ENCODE measurements at places on chromosomes 1 and 21.
A peak's percentile ranks its signal among the peaks of the same experiment; 100 is the strongest.

- DNase-seq: no peak
Observed at GRCh38 chr21:19864476-19864875, 1133.7 kb upstream of the NCAM2 start.

DNA sequence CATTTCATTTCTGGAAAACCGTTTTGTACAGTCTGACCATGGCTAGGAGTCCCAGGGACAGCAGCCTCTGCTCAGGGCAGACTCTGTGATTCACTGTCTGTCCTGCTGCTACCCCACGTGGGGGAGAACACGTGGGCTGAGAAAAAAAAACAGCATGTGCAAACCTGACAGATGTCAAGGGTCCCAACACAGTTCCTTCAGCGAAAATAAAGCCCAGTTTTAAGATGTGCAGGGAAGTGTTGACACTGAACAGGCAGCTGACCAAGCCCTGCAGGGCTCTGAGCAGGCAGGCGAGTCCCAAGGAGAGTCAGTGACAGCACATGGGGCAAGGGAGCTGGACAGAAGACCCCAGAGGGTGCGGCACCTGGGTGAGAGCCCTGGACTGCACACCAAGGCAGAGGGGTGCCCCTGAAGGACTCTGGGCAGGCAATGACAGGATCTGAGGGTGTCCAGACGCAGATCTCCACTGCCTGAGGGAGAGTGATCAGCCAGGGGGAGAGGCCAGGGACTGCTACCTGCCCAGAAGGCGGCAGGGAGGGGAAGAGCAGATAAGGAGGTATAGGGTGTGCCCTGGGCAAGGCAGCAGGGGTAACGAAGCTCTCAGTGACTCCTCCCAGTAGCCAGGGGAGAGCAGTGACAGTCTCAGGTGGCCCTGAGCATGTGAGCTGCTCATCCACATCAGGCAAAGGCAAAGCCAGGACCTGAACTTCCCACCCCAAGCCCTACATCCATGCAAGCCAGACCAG is 5.1 kb upstream of the SPATC1L start:
- no peak for DNase-seq

DNA sequence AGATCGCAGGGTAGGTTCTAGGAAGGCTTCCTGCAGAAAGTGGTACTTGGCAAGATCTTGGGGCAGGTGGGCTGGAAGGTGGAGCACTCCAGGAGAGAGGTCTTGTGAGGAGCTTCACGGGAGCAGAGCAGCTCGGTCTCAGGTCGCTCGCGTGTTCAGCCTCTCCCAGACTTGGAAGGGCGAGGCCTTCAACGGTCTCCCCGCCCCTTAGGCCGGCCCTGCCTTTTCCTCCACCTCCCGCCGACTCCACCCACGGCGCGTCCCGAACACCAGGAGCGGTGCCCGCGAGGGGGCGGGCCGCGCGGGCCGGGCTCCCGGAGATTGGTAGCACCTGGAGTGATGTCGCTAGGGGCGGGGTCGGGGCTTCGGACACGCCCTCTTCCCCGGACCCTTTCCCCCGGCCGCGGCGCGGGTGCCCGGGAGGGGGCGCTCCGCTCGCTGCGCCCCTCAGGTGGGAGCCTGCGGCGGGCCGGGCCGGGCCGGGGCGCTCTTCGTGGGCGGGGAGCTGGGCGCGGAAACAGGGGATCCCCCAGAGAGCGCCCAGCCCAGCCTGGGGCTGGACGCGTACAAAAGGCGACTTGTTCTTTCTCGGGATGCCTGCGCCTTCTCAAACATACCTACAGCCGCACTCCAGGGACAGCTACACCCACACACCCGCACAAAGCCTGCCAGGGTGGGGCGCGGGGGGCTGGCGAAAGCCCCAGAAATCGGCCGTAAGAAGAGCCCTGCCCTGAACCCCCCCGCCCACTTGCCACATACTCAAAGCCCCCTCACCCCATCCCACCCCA is 35.5 kb downstream of the AHDC1 start:
- peak; percentile 95 for DNase-seq

DNA sequence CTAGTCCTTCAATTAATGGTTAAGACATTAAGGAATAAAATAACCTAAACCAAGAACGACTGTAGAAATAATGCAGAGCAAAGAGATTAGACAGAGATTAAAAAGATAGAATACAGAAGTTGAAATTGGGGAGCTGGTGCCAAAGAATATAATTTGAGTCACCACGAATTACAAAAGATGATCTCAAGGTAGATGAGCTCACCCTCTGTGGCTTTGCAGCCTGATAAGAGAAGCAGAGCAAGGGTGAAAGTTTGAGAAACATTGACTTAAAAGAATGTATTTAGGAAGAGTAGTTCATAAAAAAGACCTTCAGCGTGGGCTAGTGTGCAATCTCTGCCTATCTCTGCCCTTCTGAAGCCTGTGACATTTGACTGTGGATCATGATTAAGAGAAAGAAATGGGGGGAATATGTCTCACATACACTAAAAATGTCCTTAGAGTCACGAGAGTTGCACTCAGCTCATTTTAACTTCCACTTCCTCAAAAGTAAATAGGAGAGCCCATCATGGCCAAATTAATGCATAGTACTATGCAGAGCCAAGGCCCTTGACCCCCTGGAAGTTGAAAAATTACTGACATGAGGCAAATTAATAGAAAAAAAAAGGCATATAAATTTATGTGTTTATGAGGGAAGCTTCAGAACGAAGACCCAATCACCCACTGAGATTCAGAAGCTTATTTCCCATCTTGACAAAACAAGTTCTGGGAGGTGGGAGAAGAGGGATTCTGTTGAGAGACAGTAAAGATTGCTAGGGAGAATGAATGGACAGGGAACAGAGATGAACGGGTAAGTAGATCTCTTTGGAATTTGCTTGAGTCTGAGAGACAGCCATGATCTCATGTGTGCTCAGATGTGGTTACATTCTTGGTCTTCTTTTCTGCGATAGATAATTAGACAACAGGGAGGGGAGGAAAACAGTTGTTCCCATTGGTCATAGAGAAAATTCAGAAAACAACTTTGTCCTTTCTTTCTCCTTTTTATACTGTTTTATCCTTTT is 395.4 kb upstream of the LRRC7 start:
- no peak for DNase-seq

- DNase-seq: no peak
Observed at GRCh38 chr1:84253891-84254290, 47.6 kb upstream of the SAMD13 start.

- no peak for DNase-seq
Observed at GRCh38 chr1:2128189-2128901, 66.2 kb downstream of the FAAP20 start.

DNA sequence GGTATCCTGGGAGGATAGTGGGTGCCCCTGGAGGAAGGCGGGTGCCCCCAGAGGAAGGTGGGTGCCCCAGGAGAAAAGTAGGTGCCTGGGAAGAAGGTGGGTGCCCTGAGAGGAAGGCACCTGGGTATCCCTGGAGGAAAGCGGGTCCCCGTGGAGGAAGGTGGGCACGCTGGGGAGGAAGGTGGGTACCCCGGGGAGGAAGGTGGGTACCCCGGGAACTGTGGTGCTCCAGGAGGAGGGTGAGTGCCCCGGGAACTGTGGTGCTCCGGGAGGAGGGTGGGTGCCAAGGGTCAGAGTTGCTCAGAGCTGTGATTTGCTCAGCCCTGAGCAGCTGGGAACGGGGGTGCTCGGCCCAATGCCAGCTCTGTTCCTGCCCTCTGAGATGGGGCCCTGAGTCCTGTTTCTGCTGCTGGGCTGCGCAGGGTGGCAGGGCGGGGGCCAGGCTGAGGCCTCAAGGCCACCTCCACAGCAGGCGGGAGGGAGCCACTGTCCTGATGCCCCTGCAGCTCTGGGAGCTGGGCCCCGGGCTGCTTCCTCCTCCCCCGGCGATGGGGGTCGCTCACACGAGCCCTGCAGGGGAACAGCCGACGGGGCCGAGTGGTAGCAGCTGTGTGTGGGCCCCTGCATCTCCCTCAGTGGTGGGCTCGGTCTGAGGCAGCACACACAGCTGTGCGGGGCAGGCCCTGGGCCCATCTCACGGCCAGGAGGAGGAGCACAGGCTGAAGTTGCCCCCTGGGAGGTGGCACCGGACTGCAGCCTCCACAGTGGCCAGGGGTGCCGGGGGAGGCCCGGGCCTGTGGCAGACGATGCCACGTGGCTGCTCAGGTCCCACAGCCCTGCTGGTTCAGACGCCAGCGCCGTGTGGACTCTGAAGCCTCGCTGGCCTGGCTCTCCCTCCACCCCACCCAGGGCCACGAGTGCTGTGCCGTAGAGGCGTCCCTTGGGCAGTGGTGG is 57.4 kb downstream of the SLX9 start:
- no peak for DNase-seq

DNA sequence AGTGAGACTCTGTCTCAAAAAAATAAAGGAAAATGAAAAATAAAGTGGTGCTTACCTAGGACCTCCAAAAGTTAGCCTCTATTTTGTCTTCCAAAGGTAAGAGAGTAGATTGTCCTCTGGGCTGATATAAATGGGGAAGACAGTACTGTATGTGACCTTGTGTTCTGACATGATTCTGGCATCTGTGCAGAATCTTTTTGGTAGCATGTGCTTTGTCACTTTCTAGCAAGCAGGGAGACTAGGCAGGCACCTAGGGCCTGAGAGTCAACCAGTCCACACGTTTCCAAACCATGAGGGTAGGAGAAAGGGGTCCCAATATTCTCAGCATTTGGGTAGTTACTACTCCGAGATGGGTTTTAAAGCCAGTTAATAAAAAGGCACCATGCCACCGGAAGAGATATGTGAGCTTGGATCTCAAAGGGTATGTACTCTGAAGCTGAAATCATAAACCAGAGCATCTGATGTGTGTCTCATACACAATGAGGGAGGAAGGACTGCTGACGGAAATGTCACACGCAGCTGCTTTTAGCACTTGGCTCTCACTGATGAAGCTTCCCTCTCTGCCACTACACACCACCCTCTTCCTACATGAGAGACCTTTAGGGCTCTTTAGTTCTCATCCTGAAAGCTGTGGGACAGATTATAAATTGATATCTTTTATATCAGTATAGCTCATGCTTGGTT is 27.0 kb upstream of the SLC16A1 start:
- DNase-seq: no peak

DNA sequence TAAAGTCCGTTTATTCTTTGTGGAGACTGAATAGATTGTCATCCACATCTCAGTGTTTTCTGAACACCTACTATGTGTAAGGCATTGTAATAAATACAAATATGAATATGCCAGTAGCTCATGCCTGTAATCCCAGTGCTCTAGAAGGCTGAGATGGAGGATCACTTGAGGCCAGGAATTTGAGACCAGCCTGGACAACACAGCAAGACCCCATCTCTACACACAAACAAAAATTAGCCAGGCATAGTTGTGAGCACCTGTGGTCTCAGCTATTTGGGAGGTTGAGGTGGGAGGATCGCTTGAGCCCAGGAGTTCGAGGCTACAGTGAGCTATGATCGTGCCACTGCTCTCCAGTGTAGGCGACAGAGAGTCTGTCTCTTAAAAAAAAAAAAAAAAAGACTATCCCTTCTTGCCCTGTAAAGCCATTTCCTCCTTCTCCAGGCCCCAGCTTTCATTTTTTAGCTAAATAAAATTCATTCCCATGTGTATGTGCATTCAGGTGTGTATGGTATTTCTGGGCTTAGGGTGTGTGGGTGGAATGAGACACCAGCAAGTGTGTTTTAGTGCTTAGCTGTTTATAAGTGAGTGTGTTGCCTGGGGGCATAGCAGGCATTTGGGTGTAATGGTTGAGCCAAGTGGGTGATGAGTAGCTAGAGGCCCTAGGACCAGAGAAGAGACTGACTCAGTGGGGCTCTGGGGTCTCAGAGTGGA is 7.8 kb downstream of the CELSR2 start:
- no peak for DNase-seq

- DNase-seq: no peak
Observed at GRCh38 chr1:164740000-164740526, 181.1 kb downstream of the PBX1 start.

DNA sequence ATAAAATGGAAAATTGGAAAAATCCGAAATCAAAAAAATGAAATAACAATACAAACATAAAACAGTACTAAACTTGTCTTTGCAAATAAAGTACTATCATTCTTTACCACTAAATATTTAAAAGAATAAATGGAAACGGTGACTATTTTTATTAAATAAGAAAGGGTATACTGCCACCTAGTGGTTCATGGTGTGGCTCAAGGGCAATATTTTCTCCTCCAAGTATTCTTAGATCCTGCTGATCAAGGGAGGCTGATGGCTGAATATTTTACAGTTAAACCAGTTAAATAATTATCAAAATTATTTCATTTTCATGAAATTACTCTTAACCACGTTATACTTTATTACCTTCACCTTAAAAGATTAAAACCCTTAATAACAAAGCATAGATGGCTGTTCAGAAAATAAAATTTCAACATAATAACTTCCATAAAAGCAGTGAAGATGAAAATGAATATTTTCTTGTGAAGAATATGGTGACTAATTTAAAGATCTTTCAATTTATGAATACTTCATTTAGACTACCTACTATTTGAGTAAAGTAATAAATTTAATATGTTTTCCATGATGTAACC is 1793.9 kb downstream of the NCAM2 start:
- no peak for DNase-seq

DNA sequence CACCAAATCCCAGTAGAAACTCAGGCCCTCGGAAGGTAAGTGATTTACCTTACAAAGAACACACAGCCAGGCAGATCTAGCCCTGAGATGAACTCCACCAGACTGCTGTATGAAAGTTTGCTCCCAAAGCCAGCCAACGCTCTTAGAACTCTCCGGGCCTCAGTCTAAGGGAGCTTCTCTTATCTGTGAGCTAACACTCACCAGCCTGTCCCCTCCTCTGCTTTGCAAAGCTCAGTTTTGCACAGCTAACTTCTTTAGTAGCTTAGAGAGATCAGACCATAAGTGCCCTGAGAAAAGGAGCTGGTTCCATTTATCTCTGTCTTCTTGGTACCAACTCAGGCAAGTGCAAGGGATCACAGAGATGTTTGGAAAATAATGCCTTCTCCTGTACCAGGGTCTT is 195.8 kb upstream of the JUN start:
- DNase-seq: no peak

- no peak for DNase-seq
Observed at GRCh38 chr1:208231881-208232661, 12.1 kb downstream of the PLXNA2 start.

GRCh38 chr1:201653233-201653632 is 114.3 kb downstream of the NAV1 start:
- DNase-seq: no peak

GRCh38 chr1:88946861-88947260 is 45.6 kb downstream of the KYAT3 start:
- DNase-seq: no peak

All from right kidney (tissue), 9 donors.